Astrocyte of the cerebellum (primary cell): ENCODE measurements at places on chromosomes 1 and 21.

DNA sequence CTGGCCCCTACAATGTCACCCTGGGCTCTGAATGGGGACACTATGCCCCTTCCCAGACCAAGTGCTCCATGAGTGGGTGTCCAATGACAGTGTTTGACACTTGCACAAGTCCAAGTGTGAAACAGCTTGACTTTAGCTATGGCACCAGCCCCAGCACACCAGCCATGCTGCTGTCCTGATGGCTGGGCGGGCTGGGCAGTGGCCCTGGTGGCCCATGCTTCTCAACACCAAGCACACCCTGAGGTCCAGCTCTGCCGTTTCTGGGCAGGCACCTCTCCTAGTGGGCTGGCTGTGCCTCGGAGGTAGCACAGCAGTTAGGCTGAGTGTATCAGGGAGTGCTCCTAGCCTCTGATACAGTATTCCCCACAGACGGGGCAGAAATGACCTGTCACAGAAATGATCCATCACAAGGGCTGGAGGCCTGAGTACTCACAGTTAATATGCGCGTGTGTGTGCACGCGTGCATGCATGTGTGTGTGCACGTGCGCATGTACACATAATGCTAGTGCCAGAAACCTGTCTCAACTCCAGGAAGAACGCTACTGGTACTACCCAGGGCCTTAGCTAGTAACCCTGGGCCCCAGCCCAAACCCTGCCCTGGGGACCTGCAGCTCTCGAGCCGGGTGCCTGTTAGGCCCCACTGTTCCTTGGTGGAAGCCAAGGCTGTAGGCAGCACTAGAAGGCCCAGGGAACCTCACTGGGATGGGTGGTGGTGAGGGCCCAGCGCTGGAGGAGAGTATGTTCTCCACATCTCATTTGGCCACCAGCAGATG is 134.0 kb downstream of the DMRTB1 start:
- no peak for DNase-seq

GRCh38 chr21:46226146-46226545 is 2.4 kb downstream of the LSS start:
- DNase-seq = no peak

DNA sequence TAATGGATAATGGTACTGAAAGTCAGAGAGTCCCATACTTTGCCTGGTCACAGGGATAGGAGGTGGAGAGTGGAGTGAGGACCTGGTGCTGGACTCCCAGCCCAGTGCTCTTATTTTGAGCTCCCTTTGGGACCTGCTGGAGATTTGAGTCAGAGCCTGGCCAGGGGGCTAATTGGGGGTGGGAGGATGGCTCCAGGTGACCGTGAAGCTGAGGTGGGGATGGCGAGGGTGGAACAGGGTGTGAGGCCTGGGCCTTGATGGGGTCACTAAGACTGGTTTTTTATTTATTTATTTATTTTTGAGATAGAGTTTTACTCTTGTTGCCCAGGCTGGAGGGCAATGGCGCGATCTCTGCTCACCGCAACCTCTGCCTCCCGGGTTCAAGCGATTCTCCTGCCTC is 17.8 kb downstream of the AMPD2 start:
- DNase-seq = no peak

DNA sequence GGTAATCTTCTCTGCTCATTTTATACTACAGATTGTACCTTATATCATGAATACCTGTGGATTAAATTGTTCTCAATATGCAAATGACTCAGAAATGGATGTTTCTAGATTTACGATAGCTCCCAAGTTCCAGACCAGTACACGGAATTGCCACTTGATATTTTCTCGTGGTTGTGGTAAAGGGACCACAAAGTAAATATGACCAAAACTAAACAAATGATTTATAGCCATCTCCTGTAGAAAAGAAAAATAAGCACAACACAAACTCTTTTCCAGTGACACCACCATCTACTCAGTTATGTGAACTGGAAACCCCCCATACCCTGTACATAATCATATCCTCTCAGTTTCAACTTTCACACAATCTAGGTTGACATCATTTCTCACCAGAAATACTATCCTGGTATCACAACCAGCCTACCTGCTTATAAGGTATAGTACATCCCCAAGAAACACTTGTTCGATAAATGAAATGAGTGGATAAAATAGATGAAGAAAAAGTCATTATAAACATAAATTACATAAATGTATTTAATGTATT is 172.3 kb downstream of the ADGRL4 start:
- no peak for DNase-seq

GRCh38 chr21:42555756-42556438 is 42.2 kb downstream of the SLC37A1 start:
- DNase-seq = no peak

- peak; percentile 40 for DNase-seq
These were observed 240.5 kb downstream of the TGFB2 start for GRCh38 chr1:218585511-218586184.

DNA sequence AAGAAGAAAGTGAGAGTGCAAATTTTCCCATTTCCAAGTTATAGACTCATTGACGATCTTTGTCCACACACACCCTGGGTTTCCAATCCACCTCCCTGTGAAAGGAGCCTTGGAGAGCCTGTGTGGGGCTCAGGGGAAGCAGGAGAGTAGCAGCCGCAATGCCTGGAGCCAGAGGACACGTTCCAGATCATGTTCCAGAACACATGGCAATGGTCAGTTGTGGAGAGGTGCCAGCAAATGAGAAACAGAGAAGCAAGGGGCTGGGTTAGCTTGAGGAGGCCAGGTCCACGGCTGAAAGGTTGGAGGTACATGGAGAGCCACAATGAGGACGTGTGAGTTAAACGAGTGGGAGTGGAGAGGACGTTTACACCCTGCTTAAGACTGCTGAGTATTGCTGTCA is 33.0 kb upstream of the SIPA1L2 start:
- no peak for DNase-seq

DNA sequence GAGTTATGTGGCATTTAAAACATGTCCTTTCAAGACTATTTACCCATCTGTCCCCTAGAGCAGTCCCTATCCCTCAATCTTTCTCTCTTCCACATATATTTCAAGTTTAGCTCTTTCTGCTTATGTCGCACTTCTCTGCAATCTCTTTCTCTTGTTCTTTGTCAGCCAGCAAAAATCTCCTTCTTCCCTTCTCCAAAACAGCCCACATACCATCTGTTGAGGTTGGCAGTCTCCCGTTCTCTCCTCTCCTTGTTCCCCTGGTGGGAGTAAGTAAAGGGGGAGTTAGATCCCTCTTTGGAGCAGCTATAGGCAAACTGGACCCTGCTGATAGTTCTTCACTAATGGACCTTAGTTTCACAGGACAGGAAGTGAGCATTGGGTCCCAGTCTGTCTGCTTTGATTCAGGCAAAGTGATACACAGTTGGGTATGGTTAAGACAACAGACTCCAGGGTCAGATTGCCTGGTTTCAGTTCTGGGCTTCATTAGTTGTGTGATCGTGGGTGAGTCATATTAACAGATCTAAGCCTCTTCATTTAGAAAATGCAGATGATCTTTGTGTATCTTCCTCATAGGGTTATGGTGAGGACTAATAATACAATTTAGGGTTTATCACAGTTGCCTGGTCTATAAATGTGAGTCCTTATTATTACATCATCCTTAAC is 19.7 kb downstream of the BRINP2 start:
- no peak for DNase-seq

DNA sequence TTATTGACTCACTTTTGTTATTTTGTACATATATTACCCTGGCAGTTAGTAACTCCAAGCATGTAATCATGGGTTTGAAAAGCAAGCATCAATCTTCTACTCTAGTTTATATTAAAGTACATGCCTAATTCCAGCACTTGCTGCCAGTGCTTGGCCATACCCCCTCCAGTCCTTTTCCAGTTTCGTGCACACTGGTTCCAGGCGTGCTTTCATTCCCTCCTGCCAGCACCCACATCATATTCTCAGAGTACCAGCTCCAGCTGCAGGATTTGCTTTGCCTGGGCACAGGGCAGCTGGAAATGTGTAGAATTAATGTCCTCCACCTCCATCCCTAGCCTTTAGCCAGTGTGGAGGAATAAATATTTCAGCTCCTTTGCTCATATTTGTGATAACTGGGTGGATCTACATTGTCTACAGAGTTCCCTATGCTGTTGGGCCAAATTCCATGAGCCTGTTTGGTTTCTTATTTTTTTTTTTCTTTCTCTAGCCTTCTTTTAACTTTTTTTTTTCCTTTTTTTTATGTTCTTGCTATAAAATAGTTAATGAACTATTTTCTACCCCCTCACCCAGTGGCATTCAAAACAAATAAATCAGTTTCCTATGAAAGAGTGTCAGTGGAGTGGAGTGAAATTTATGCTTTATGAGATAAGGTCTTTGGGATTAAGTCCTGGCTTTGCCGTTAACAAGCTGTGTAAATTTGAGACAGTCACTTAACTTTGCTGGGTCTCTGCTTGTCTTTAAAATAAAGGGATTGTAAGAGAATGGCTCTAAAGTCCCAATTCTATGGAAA is 2.6 kb upstream of the GNG12 start:
- no peak for DNase-seq

DNA sequence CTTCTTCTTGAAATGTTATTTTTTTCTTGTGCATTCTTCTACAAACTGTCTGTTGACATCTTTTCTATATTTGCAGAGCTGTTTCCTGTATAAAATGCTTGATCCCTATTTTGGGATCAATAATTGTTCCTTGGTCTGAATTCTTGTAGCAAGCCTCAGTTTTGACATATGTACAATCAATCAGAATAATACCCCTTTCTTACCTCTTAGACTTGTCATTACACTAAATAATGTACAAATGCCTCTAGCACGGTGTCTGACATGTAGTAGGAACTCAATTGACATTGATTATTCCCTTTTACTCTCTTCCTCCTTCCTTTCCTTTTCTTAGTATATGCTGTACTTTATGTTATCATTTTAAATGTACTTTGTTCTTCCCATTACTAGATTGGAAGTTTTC is 25.2 kb downstream of the RWDD3 start:
- no peak for DNase-seq

DNA sequence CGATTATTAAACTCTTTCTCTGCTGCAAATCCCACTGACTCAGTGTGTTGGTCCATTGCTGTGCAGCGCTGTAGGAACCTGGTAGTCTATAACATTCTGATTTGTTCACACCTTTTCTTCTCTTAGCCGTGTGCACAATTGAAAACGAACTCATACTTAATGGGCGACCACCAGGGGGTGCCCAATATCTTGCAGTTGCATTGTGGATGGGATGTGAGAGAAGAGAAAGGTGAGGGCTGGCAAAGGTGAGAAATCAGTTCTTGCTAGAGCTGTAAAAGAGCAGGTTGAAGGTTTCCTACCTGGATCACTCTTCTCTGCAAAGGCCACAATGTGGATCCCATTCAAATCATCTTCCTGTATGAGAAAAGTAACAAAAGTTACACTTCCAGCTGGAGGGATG is 51.0 kb downstream of the CASQ2 start:
- DNase-seq = no peak

DNA sequence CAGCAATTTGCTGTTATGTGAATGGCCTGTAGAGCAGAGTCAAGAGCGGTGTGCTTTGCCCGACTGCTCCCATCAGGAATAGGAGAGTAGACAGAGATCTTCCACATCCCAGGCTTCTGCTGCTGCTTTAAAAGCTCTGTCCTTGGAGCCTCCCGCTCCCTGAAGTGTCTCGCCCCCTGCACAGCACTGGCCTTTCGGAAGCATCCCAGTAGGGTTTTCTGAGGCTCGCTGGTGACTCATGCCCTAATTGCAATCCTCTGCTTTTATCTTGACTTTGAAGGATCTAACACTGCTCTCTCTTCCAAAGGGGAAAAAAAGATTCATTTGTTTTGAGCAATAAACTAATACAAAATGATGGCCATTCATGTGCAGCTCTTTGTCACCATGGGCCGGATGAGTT is 13.3 kb upstream of the CD101 start:
- DNase-seq = peak; percentile 34

GRCh38 chr21:32004291-32004690 is 131.5 kb downstream of the HUNK start:
- DNase-seq = no peak

GRCh38 chr1:6360517-6361070 is 33.0 kb downstream of the ACOT7 start:
- DNase-seq = no peak

- no peak for DNase-seq
These were observed 121.0 kb upstream of the CXADR start for GRCh38 chr21:17391811-17392340.

DNA sequence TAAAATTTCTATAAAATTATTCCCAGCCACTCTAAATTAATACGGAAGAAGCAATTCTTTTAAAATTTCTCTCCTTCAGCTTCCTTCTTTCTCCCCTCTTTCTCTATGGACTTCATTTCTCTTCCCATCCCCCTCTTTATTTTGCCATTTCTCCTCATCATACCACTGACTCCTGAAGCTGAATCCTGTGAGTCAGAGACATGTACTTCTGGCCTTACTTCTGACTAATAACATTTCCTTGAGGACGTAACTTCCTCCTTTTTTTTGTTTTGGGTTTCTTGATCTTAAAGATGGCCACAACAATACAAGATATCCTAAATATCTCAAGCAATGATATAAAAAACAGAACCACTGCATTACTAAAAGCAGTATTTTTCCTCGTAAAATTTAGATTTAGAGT is 63.6 kb upstream of the DENND1B start:
- DNase-seq = no peak

DNA sequence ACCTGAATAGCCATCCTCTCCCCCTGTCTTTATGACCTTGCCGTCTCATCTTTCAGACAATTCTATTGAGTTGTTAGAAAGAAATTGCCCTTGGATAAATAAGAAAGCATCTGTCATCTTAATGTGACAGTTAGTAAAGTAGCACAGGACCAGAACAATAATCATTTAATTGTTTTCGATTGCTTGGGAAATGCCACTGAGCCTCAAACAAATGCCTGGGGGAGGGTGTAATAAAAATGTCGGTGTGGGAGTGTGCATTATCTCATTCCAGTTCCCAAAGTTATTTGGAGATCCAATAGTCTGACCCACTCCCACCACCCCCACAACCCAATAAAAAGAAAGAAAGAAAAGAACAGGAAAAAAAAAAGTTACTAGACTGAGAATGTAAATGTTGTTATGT is 509.3 kb upstream of the LRRC7 start:
- DNase-seq = no peak

- no peak for DNase-seq
These were observed 15.6 kb downstream of the PCNX2 start for GRCh38 chr1:233279971-233280370.
